ENCODE measurements at places on chromosomes 11 and 22. TPM values are rescaled to one million over a fixed set of nuclear protein-coding genes. Genes with fewer than 3 reads are reported as not detected.

DNA sequence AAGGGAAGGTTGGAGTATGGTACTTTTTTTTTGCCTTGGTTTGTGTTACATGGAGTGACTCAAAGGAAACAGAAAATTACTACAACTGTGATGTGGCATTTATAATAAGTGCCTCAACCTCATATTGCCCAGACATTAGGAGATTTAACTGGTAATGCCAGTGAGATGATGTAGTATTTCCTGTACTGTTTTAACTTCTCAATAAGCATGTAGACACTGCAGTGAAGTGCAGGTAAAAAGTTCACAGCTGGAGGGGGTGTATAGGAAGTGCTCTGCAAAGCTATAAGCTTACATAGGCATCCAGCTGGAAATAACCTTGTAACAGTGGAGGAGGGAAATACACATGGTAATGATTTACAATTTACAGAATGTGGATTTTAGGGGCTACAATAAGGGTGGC, 138.2 kb upstream of the MTMR2 start:
- DNase-seq = no peak

GRCh38 chr11:118530683-118531596, at the start of gene TMEM25:
TMEM25 (plus strand) TSS chr11:118531192; CDS start chr11:118531802, 610 bp downstream.
- DNase-seq = peak; percentile 73

GRCh38 chr11:112837162-112837826, 123.9 kb upstream of the NCAM1 start:
- DNase-seq = peak; percentile 56

GRCh38 chr22:45341498-45341897, 31.8 kb downstream of the FAM118A start:
- DNase-seq = no peak

GRCh38 chr22:25153961-25154666, 45.5 kb upstream of the CRYBB3 start:
- no peak for DNase-seq

GRCh38 chr11:57800444-57801182, 39.0 kb downstream of the CTNND1 start:
- no peak for DNase-seq

DNA sequence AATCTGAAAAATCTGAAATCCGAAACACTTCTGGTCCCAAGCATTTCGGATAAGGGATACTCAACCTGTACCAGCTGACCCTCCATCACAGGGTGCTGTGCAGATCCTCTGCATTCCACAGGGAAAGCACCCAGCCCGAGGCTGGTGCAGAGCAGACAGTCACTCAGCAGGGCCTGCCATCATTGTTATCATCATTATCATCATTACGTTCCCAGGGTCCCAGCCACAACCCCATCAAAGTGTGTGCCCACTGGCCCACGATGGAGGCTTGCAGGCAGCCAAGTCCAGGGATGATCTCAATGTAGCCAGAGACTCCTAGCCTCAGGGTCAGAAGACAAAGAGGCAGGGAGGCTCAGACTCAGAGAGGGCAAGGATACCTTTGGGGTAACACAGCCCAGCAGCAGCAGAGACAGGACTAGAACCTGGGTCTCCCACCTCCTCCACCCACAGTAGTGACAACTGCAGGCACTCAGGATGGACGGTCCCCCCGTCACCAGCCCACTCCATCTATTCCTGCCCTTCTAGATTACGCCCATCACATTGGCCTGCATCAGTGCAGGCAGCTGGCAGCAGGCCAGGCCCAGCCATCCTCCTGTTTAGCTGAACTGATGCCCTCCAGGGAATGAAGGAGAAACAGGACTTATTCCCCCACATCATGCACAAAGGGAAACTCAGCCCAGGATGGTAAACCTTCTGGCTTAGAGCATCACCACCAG, 10.3 kb downstream of the GAL3ST1 start:
- DNase-seq = no peak

Gene TH
- total RNA-seq = not detected

Gene OR5B21
- not detected for total RNA-seq

DNA sequence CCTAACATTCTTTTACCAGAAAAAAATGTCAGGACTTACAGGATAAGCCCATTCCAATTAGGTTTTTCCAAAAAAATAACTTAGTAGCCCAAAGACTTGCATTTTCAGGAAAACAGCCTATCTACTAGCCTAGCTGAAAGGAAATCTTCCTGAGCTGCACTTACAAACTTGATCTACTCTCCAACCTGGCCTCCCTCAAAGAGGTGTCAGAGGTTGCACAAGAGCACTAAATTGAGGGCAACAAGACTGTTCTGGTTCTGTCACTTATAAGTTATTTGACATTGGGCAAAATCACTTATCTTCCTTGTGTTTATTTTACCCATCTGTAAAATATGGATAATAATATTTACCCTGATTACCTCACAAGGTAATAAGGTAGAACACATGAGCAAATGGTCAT, 7.9 kb upstream of the SOX6 start:
- DNase-seq = no peak

DNA sequence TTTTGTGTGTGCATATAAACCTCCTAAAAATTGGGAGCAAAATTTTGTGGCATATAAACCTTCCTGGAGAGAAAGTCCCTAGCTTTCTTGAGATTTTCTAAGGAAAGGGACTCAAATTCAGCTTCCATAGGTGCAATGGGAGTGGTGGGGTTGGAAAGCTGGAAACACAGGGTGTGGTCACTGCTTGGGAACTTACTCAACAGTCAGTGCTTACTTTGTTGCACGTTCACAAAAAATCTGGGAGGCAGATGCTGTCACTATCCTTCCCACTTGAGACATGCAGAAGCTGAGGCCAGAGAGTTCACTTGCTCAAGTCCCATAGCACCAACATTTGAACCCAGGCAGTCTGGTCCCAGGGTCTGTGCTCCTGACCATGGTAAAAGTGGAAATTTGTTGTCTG, 3.9 kb upstream of the CATSPERZ start:
- no peak for DNase-seq

Gene FAM83F
- total RNA-seq = 3.6 TPM

- DNase-seq = no peak
Observed at GRCh38 chr11:44574610-44575287, 9.3 kb downstream of the CD82 start.

DNA sequence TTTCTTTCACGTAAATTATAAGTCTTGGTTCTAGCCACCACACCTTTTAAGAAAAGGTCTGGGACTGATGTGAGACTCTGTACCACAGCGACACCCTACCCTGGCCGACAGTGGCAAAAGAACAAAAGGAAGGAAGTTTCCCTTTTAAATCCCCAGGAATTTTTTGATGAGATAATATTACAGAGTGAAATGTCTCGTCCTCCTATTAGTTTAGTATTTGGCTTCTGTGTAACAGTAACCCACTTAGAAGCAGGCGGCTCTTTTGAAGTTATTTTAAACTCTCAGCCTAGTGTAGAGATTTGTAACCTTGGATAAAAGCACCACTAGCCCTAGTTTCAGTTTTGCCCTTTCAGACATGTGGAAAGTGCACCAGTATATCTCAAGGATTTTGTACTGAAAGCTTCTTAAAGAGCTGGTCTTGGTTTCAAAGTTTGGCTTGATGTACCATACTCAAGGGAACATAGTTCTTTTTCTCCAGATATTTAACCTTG, 84.1 kb downstream of the C22orf31 start:
- no peak for DNase-seq

GRCh38 chr22:50010676-50011446, 1.7 kb downstream of the IL17REL start:
- DNase-seq = no peak

Gene KRTAP5-9
- total RNA-seq = not detected

Gene EPS8L2
- 1.5 TPM for total RNA-seq

GRCh38 chr11:47430524-47430923, 4.3 kb upstream of the PSMC3 start:
- DNase-seq = no peak

DNA sequence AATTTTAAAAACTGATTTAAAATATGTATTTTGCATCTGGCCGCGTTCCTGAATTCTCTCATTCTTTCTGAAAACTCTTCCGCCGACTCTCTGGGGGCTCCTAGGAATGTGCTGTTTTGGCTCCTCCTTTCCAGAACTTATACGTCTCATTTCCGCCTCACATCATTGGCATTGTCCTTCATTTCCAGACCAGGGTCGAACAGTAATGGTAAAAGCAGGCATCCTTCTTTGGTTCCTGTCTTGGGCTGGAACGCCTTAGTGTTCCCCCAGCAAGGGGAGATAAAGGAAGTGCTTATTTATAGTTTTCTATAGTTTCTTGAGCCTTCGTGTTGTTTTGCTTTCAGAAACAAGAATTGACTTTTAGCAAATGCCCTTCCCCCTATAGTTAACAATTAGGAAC, 10.9 kb upstream of the TNNT3 start:
- DNase-seq = peak; percentile 52

Gene RIBC2
- not detected for total RNA-seq

- DNase-seq = no peak
Observed at GRCh38 chr22:44347549-44347948, 34.8 kb upstream of the SHISAL1 start.

DNA sequence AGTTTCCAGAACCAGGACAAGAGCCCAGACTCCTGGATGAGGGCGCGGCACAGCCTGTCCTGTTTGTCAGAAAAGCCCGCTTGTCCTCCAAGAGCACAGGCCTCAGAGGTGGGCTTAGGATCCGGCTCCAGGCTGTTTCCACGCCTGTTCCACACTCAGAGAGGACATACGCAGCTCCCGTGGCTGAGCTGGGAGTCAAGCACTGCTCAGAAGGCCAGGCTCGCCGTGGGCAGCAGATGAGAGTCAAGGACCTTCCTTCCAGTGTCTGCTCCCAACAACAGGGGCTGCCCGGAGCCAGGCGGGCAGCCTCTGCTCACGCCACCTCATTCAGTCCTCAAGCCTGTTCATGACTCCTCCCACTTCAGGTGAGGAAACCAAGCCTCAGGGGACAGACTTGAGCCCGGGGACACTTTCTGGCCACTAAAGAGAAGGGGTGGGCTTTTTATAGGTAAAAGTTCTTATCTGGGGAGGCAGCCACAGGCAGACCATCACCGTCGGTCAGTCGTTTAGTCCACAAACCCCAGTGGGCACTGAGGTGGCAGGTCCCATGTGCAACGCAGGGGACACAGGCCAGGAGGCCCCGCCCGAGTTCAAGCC, 3.8 kb downstream of the CYB5R3 start:
- DNase-seq = no peak

Gene SYT13
- total RNA-seq = 7.5 TPM

- no peak for DNase-seq
Observed at GRCh38 chr11:133605482-133605881, 73.2 kb upstream of the OPCML start.

- no peak for DNase-seq
Observed at GRCh38 chr11:29293825-29294224, 723.0 kb downstream of the KCNA4 start.

DNA sequence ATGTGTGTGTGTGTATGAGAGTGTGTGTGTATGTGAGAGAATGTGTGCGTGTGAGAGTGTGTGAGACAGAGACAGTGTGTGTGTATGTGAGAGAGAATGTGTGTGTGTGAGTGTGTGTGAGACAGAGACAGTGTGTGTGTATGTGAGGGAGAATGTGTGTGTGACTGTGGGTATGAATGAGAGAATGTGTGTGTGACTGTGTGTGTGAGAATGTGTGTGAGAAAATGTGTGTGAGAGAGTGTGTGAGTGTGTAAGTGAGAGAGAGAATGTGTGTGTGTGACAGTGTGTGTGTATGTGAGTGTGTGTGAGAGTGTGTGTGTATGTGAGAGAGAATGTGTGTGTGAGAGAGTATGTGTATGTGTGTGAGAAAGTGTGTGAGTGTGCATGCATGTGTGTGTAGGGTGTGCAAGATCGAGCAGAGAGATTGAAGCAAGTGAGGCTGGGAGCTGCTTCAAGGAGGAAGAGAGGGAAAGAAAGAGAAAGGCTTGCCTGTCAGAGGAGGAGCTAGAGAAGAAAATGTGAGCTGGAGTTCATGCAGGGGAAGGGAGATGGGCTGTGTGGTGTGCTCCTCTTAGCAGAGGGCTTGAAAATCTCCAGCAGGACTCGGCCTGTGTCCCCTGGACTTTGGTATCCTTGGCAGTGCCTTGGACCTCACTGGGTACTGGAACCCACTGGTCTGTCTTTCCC, 27.7 kb upstream of the TP53I11 start:
- DNase-seq = no peak

GRCh38 chr11:72732329-72732728, 19.9 kb downstream of the ARAP1 start:
- DNase-seq = peak; percentile 16

Gene CSRP3
- total RNA-seq = 3,245 TPM

Gene SAA1
- total RNA-seq = 1.4 TPM

GRCh38 chr22:39317775-39318506, 1.5 kb downstream of the RPL3 start:
- no peak for DNase-seq

Gene RIMBP3C
- not detected for total RNA-seq

- peak; percentile 71 for DNase-seq
Observed at GRCh38 chr22:27685515-27685914, 116.0 kb downstream of the MN1 start.

- no peak for DNase-seq
Observed at GRCh38 chr11:44858796-44859527, 91.7 kb downstream of the TP53I11 start.

Gene RAG1
- total RNA-seq = 0.44 TPM

- DNase-seq = no peak
Observed at GRCh38 chr11:57772562-57772961, 11.0 kb downstream of the CTNND1 start.

DNA sequence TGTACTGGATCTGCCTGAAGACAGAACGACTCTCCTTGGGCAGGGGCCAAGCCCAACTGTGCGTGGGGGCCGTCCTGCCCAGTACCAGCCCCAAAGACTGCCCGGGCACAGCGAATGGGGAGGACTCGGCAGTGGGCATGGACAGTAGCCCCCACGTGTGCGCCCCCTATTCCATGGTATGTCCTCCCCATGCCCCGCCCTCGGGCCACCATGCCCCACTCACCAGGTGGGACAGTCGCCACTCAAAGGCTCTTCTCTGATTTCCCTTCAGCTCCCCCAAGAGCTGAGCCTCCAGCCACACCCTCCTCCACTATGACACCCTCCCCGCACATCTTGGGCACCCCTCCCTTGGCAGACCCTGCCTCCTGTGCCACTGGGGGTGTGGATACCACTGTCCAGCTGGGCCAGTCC, 43.5 kb downstream of the GNB1L start:
- DNase-seq = no peak

Gene MUC6
- total RNA-seq = not detected

All from heart left ventricle (tissue), 16 donors.